ENCODE measurements at places on chromosomes 3 and 15.

DNA sequence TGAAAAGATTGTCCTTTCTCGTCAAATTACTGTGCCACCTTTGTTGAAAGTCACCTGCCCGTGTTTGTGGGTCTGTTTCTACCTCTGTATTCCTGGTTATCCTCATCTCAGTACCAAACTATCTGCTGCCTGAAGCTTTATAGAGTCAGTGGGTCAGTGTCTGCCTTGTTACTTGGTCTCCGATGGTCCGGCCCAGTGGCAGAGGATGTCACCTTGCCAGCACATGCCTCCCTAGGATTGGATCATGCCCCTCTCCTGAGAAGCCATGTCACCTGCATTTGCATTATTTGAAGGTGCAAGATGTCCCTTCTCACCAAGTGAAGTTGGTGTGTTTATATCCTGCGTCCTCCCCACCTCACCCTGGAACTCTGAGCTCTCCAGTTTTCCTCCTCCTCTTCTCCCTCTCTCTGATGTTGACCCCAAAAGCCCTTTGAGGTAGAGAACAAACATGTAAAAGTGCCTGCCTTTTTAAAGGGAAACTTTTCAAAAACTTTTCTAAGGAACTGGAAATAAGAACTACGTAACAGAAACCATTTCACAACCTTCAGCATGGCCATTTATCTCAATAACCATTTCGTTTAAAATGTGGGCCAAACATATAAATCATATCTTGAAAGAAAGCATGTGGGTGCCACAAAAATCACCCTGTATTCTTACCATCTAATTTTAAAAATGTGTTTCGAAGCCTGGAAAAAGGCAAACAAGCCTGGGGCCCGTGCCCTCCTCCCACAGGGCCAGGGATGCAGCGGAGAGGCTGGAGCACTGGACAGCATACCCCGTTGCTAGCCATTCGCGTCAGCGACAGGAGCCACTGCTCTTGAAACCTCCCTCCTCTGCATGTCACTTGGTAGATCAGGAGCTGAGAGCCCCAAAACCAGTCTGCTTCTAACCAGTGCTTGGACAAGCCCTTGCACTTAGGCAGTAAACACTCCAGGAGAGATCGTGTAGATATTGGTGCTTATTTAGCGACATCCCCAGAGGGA, 102.1 kb downstream of the VGLL4 start:
- DNase-seq: no peak

DNA sequence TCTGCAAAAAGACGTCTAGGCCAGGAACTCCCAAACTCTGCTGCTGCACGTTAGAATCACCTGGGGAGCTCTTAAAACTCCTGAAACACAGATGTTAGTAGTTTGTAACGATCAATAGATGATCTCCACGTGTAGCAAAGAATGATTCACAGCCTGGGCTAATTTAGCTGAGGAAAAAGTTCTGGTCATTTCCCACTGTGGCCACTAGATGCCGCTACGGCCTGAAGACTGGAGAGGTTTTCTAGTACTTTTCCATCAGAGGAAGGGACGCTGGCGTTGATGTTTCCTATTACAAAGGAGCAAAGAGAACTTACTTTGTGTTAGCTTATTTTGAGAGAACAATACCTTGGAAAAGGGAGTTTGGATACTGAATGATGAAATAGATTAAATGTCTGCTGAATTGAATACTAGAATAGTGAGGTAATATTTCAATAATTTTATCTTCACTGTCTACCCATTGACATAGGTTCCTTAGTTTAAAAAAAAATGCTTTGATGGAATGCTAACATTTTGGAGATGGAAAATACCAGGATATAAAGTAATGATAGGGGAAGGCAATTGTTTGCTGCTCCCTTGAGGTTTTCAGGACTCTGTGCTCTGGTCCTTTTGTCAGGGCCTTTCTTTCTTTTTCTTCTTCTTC, 159.1 kb downstream of the P3H2 start:
- peak; percentile 95 for DNase-seq

- DNase-seq: no peak
These were observed 25.1 kb downstream of the SHISA5 start for GRCh38 chr3:48478626-48479555.

DNA sequence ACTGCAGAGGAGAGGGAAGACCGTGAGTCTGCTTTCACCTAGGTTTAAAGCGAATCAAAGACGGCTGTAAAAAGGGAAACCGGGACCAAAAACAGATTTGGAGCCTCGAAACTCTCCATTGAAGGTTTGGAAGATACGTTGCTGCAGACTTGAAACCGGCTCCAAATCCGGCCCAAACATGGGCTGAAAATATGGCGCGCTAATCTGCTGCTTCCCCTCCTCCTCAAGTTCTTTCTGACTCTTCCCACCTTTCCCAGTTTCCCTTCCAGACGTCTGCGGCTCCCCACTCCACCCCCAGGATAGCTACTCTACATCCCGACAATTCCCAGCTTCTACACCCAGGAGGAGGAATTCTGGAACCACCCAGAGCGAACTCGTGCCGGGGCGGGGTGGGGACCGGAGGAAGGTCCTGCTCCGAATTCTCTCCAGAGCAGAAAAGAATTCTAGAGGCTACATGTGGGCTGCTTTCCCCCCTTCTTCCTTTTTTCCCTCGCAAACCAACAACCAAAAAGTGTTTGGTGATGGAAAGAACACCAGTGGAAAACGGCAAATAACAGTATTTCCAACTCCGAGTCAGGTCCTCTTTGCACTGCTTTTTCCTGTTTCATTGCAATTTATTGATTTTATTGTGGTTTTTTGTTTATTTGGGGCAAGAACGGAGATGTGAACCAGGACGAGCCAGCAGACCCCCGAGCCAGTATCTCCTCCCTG, 8.5 kb downstream of the EOMES start:
- DNase-seq: peak; percentile 16

DNA sequence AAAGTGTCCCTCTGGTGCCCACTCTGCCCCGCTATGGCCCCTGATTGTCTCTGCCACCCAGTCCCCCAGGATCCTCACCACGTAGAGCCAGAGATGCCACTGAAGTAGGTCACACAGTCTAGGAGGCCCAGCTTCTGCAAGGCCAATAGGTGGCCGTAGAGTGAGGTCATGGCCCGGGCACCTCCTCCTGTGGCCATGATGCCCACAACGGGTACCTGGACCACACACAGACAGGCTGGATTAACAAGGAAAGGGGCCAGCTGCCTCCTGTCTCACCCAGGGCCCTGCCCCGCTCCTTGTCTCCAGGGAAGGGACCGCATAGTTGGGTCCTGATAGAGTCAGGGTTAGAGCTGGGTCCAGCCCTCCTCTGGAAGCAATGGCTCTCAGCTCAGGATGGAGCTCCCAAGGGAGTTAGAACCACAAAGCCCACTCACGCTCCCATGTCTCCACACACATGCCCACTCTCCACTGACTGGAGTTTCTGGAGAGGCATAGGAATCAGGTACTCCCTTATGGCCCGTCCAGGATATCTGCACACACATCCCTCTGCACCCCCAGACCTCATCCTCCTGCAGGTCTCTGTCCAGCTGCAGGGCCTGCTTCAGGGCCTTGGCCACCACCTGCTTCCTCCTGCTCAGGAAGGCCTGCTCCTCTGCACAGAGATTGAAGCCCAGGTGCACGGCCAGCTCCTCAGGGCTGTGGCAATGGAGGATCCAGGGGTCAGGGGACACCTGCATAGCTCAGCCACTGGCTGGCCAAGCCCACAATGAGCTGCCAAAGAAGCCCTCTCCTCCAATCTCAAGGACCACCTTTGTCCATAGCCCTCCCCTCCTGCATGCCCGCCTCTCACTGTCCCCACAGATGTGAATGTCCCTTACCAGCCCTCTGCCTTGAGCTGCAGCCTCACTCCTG, 13.2 kb downstream of the PLA2G4D start:
- no peak for DNase-seq

GRCh38 chr15:54046093-54046492, 67.9 kb downstream of the UNC13C start:
- DNase-seq: no peak

- DNase-seq: no peak
These were observed 329.8 kb upstream of the NAALADL2 start for GRCh38 chr3:174529298-174529697.

- DNase-seq: no peak
These were observed 60.2 kb downstream of the FBLN2 start for GRCh38 chr3:13608969-13609725.

DNA sequence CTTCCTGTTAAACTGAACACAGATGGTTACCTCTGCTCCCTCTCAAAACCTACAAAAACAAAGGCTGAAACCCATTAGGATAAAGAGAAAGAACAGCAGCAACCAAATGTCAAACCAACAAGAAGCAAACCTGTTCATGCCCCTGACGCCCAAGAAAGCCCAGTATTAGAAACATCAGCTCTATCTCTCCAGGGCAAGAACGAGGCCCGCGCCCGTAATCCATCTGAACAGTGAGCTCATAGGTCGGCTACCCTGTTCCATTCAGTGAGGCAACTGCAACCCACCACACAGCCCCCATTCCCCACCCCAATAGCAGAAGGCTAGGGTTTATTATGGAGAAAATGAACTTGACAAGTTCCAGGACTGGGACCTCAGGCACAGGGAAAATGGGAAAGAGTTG, 10.0 kb downstream of the LSG1 start:
- DNase-seq: no peak

DNA sequence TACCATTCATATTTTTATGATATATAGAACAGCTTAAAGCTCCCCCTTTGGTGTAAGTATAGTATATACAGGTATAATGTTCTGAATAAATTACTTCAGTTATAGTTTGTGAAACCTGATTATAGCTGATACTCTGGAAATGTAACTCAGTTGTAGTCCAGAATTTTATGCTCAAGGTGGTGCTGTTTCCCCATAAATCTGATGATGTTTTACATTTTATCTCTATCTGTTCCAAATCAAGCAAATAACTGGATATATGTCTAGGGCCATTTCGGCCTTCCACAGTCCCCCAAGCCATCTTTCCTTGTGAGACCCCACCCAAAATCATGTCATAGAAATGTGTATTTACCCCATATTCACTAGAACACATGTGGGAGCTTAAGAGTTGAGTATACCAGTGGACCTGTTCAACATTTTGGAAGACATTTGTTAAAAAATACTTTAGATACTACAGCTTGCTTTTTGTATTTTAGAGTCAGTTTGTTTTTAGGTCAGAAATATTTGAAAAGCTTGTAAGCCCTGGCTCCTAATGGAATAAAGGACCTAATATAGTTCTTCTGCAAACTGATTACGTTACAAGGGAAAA, 107.1 kb downstream of the ATG7 start:
- DNase-seq: peak; percentile 79

DNA sequence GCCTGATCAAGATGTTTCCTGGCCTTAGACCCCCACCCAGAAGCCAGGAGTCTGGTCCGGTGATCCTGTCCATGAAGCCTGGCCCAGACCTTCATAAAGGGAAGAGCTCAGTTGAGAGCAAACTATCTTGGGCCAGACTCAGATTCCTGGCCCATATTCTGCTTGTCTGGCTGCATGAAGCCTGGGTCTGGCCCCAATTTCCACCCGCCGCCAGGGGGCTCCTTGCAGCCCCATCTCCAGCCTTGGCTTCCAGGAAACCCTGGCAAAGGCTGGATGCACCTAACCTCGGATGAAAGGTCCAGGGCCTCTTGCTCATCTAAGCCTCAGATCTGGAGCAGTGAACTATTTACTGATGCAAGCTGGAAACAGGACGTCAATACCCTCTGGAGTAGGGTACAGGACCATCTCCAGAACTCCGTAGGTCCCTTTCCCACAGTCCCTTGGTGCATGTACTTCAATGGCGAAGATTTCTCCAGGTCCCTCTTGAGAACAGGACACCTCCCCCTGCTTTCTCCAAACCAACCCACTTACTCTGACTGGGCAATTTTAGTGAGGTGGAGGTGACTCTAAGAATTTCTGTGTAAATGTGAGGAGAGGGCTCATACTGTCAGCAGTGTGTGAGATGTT, 5.6 kb downstream of the FOXL2 start:
- peak; percentile 53 for DNase-seq

GRCh38 chr3:56076746-56077145, 391.5 kb downstream of the ERC2 start:
- no peak for DNase-seq

GRCh38 chr15:79635149-79635771, 203.1 kb downstream of the MINAR1 start:
- DNase-seq: no peak

GRCh38 chr3:115401298-115401697, 222.0 kb upstream of the GAP43 start:
- no peak for DNase-seq

GRCh38 chr3:165526367-165526766, 310.9 kb downstream of the BCHE start:
- no peak for DNase-seq

GRCh38 chr3:4805662-4806061, 173.6 kb upstream of the BHLHE40 start:
- DNase-seq: no peak

- no peak for DNase-seq
These were observed 21.4 kb downstream of the IL20RB start for GRCh38 chr3:136979204-136979603.

GRCh38 chr15:39453620-39454019, 127.3 kb upstream of the THBS1 start:
- no peak for DNase-seq

DNA sequence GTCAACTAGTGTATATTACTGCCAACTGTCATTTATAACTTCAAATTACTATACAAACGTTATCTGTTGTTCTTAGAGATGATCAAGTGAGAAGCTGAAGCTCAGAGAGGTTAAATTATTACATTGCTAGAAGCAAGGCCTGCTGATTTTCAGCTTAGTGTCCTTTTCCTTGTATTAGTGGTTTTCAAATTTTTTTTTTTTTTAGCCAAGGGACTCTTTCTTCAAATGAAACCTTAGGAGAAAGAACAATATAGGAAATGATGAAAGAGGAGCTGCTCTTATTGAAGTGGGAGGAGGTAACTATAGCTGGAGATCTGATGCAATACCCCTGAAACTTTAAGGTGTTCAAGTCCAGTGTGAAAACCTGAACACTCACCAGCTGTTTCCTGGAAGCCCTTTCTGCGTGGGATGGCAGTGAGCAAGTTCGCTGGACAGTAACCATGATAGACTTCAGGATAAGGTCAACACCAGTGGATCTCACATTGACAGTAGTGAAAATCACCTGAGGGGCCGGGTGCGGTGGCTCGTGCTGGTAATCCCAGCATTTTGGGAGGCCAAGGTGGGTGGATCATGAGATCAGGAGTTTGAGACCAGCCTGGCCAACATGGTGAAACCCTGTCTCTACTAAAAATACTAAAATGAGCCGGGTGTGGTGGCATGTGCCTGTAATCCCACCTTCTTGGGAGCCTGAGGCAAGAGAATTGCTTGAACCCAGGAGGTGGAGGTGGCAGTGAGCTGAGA, 376.2 kb downstream of the EDEM1 start:
- no peak for DNase-seq
